ENCODE measurements at places on chromosomes 6 and 20.
A peak's percentile ranks its signal among the peaks of the same experiment; 100 is the strongest.

- peak; percentile 74 for DNase-seq
Measured at GRCh38 chr6:111812060-111813038, 60.9 kb downstream of the FYN start.

- DNase-seq: peak; percentile 66
Measured at GRCh38 chr6:27608916-27609883, 136.3 kb upstream of the ZNF184 start.

- DNase-seq: peak; percentile 93
Measured at GRCh38 chr6:155013457-155013876, 18.4 kb downstream of the TIAM2 start.

- no peak for DNase-seq
Measured at GRCh38 chr20:25021336-25021735, 28.8 kb upstream of the APMAP start.

- DNase-seq: no peak
Measured at GRCh38 chr6:26570027-26570809, 26.5 kb upstream of the ABT1 start.

- no peak for DNase-seq
Measured at GRCh38 chr6:20173833-20174792, 38.2 kb downstream of the MBOAT1 start.

- peak; percentile 57 for DNase-seq
Measured at GRCh38 chr6:42217157-42217518, 523 bp downstream of the MRPS10 start.
